ENCODE measurements at places on chromosomes 6 and 20.
A peak's percentile ranks its signal among the peaks of the same experiment; 100 is the strongest.

GRCh38 chr6:70309243-70309642 is 6.4 kb upstream of the COL9A1 start:
- no peak for DNase-seq

DNA sequence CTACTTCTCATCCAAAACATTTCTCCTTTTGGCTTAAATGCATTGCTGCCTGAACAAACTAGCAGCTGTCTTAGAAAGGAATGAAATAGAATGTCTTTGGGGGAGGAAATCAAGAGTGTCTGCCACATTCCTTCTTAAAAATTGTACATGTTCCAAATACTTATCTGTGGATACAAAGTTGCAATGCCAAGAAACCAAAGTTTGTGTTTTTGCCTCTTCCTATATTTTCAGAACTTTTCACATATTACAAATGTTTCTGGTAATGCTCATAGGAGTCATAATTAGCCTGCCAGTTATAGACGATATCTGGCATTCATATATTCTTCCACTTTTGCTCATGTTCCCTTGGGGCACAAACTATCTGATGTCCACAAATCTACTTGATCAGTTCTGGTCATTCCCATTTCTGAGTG is 165.5 kb upstream of the BMP5 start:
- DNase-seq, result no peak

GRCh38 chr6:101516578-101516977 is 123.1 kb downstream of the GRIK2 start:
- DNase-seq, result no peak

GRCh38 chr6:135909737-135910387 is 58.4 kb downstream of the PDE7B start:
- peak; percentile 71 for DNase-seq

GRCh38 chr20:42179768-42180167 is 561.6 kb upstream of the CHD6 start:
- no peak for DNase-seq

DNA sequence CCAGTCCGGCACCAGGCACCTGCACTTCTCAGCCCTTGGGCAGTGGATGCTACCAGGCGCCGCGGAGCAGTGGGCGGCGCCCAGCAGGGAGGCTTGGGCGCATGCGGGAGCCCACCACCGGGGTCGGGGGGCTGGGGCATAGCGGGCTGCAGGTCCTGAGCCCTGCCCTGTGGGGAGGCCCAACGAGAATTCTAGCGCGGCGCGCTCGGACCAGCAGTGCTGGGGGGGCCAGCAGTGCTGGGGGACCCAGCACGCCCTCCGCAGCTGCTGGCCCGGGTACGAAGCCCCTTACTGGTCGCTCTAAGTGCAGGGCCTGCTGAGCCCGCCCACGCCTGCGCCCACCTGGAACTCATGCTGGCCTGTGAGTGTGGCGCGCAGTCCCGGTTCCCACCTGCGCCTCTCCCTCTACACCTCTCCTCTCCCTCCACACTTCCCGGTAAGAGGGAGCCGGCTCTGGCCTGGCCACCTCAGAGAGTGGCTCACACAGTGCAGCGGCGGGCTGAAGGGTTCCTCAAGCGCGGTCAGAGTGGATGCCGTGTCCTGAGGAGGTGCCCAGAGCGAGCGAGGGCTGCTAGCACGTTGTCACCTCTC is 28.5 kb upstream of the SERPINB1 start:
- no peak for DNase-seq

- DNase-seq, result no peak
These were observed 26.0 kb upstream of the SCRT2 start for GRCh38 chr20:701401-702129.

- no peak for DNase-seq
These were observed 22.8 kb upstream of the CCN6 start for GRCh38 chr6:112030961-112031660.

- DNase-seq, result no peak
These were observed 18.9 kb upstream of the SLC22A2 start for GRCh38 chr6:160277546-160277945.
